ENCODE measurements at places on chromosomes 3 and 15.

DNA sequence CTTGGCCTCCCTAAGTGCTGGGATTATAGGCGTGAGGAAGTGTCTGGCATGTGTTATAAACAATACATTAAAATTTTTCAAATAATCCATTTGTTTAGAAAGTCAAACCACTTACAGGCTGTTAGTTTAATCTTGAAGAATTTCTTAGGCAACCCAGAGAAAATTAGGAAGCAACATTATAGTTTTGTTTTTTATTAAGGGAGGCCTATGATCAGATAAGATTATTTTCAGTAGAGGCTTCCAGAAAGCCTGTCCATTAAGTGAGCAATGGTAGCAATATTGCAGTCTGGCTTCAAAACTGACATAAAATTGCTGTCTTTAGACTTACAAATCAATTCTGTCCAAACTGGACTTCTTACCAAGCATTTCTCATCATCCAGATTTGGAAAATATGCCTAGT lies 49.6 kb downstream of the CD47 start:
- DNase-seq, result no peak

- no peak for DNase-seq
Measured at GRCh38 chr15:64888336-64888735, 23.4 kb upstream of the ANKDD1A start.

DNA sequence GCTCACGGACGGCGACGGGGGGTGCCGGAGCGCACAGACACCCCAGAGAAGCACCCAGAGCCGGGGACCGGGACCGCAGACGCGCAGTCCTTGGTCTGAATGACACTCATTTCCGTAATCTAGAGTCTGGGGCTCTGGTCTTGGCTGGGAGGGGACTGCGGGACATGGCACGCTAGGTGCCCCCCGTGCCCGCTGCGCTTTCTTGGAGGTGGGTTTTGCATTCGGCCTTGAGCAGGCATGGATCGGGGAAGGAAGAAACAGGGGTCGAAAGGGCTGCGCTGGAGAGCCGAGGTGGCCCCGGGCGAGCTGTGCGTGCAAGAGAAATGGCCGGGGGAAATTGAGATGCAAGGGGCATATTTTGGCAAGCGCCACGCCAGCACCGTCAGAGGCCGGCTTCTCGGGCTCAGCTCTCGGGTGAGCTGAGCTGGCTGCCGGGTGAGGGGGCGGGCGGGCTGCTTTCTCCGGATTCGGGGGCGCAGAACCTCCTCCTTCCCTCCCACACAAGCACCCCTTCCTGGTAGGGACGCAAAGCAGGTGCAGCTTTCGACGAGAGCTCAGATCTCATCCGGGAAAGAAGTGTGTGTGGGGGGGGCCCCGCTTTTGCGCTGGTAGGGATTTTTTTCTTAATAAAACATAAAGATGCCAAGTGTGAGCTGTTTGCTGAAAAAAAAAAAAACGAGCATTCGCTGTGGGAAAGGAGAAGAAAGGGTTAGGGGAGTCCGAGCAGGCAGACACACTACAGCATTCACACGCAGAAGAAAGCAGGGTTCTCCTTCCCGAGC lies 963 bp upstream of the NTRK3 start:
- no peak for DNase-seq

GRCh38 chr3:140765246-140765645 lies 87.4 kb downstream of the TRIM42 start:
- DNase-seq, result no peak

DNA sequence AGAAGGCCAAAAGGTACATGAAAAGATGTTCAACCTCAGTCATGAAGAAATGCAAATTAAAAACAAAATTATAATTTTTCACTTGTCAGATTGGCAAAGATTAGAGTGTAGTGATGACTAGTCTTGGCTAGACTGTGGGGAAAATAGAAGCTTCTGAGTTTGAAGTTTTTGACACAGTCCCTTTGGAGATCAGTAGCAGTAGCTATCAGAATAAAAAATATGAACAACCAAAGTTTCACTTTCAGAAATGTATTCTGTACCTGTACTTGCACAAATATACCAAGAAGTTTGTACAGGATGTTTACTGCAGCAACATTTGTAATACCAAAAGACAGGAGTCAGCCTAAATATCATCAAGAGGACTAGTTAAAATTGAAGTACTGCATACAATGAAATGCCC lies 14.1 kb downstream of the ATP2C1 start:
- DNase-seq, result no peak

GRCh38 chr15:33913459-33913858 lies 54.8 kb upstream of the CHRM5 start:
- no peak for DNase-seq

DNA sequence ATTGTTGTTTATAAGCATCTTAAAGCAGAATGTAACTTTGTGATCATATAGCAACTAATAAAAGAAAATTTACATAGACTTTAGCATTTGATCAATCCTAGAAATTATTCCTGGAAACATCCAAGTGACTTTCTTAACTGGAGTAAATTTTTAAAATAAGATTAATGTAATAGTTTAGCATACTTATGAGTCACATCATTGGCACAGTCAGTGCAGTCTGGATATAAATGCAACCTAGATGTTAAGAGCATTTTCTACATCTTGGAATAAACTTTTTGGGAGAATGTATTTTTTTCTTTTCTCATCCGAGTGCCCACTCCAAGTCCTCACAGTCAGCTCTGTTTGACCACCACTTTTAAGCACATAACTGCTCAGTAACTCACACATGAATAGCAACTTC lies 324.6 kb upstream of the PLSCR5 start:
- no peak for DNase-seq

GRCh38 chr15:96183514-96183850 lies 147.0 kb upstream of the NR2F2 start:
- no peak for DNase-seq

DNA sequence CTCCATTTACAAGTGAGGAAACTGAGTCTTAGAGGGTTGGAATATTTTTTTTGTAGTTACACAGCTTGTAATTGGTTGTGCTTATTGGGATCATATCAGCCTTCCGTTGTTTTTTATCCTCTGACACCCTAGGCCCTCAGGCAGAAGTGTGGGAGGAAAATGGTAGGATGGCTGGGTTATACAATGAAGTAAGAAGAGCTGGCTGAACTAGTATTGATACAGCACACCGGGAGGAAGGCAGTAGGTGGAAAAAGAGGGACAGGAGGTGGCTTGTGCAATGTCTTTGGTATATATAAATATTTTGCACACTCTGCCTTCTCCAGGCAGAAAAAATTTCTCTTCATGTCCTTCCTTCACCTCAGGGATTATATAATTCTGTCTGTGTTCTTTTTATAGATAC lies 214.3 kb upstream of the SGO1 start:
- no peak for DNase-seq

DNA sequence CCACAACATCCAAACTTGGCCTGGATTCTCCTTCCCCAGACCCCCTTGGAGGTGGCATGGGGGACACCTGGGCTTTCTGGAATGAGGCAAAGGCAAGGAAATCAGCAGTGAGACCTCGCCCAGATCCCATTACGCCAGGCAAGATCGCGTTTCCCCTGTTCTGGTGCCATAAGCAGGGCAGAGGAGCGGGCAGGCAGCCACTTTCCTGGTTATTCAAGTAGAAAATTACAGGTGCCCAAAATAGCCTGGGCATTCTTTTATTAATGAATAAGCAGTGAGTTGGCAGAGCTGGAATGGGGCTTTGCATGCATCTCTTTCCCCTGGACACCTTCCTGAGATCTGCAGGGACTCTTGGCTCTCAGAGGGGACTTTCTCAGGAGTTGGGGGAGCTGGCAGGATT lies 31.5 kb upstream of the FAM107A start:
- no peak for DNase-seq

DNA sequence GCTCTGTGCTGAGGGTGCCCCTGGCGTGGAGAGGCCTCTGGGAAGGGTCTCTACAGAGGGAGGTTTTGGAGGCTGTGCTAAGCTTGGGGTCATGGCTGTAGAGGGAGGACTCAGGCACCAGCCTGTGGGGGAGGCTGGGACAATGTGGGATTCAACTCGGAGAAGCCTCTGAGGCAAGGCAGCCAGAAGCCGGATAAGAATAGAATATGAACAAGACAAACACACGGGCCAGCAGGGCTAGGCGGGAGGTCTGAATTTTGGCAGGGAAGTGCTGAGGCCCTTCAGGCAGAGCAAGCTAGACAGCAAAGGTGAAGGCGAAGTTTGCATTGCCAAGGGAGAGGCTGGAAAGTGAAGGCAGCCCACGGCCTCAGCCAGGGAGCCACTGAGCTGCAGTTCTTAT lies 612.1 kb upstream of the NR2F2 start:
- DNase-seq, result no peak

DNA sequence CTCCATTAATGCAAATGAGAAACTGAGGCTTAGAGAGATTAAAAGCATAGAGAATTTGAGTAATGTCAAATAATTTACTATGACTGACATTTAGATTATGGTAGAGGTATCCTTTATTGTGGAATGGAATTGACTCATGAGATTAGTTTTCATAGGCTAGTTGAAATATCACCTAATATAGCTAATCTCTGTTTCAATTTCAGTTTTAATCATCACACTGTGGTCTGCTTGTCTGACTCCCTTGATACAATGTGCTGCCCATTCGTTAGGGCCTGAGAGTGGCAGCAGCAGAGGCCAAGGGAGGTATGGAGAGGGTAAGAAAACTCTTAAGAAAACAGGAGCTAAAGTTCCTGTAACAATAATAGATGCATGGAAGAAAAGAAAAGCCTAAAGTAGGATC lies 13.2 kb upstream of the ZBTB20 start:
- DNase-seq, result no peak

- DNase-seq, result no peak
Measured at GRCh38 chr15:98382139-98382538, 266.2 kb upstream of the IGF1R start.

DNA sequence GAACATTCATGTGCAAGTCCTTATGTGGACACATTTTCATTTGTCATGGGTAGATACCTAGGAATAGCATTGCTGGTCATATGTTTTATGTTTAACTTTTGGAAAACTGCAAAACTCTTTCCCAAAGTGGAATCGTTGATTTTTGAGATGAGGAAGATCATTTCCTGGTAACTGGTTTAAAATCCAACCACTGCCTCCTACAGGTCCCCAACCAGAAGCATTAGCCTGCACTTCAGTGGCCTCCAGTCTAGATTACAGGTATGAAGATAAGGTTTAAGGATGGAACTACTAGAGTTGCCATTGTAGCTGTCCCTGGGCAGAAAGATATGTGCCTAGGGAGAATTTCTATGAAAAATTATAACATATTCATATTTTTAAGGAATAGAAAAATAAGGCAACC lies 48.7 kb upstream of the BHLHE40 start:
- no peak for DNase-seq

DNA sequence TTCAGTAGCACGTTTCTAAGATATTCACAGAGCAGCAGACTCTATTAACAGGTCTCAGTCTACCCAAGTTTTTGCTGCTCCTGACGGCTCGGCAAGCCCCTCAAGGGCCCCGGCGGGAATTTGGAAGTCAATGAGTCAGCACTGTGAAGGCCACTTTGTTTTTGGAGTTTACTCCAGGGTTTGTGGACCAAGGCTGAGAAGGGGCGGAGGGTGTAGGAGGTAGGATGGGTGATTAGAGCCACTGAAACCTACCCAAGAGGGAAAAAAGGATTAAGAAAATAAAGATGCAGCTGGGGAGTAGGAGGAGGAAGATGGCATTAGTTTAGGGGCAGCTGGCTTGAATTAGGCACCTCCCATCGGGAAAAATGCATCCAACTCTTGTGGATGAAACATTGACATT lies 87.6 kb downstream of the BDH1 start:
- no peak for DNase-seq

GRCh38 chr3:46091046-46091445 lies 63.8 kb upstream of the XCR1 start:
- DNase-seq, result no peak

Data from KG1 (cell line).